GM12891 (cell line): ENCODE measurements at places on chromosomes 13 and 19.

GRCh38 chr19:13430790-13431582 is 75.3 kb downstream of the CACNA1A start:
- peak; percentile 29 for DNase-seq

GRCh38 chr13:27263438-27263837 is 7.2 kb upstream of the RASL11A start:
- DNase-seq: no peak

DNA sequence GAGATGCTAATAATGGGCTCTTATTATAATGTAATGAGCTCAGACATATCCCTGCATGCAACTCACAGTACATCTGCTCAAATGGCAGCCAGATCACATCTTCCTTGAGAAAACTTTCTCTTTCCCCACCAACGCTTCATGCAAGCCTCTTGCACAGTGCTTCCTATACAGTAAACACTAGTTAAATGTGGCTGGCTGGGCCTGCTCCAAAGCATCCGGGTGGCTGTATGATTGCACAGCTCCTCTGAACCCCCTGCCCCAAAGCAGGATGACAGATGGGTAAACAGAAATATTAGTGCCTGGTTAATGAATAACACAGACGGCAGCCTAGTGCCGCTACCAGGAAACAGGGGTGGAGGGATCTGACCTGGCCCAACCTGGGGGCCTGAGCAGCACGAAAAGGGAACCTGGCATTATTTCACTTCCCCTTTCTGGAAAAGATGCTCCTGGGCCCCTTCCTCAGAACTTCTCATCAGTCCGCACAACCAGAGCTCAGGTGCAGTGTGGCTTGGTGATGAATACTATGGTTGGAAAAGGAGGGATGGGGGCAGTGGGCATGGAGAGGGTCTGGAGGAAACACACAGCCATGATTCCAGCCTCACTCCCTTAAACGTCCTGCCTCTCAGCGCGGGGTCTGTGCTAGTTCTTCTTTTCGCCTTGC is 10.8 kb downstream of the FFAR2 start:
- no peak for DNase-seq

- DNase-seq: no peak
These were observed 9.6 kb downstream of the HSPBP1 start for GRCh38 chr19:55270172-55270942.

GRCh38 chr19:15048885-15049541 is at the start of gene CASP14:
Gene CASP14 (plus strand): TSS chr19:15049480. CDS start chr19:15052252, 2,772 bp downstream.
- DNase-seq: no peak

DNA sequence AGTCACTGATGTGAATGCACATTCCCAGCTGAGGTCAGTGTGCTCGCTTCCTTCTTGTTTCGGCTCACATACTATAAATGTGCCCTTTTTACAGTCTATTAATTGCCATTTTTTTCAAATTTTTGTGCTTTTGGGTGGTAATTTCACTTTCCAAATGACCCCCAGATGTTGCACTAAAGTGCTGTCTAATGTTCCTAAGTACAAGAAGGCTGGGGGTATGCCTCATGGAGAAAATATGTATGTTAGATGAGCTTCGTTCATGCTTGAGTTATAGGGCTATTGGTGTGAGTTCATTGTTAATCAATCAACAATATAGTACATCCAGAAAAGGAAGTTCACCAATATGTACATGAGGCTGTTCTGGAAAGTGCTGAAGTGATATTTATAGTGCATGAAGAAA is 84.7 kb downstream of the KL start:
- DNase-seq: no peak

DNA sequence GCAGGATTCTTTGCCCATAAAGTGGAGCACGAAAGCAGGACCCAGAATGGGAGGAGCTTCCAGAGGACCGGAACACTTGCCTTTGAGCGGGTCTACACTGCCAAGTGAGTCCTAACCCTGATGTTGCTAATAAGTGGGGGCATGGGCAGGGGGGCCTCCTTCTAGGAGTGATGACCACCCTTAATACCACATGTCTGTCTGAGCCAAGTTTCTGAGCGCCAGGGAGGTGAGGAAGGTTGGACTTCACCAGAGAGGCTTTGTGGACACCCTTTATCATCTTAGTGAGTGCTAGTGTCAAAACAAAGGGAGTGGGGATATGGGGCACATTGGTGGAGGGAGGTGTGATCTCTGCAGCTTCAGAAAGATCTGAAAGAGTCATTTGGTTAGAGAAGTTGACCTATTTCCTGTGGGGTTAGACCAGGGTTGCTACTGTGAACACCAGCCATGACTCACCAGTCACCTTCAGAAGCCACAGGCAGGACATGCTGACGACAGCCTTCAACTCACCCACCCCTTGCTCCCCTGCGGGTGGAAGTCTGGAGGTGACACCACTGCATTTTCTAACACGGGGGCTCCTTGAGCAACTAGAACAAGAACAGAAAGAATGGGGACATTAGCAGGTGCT is 8.8 kb downstream of the ALOX5AP start:
- peak; percentile 71 for DNase-seq

DNA sequence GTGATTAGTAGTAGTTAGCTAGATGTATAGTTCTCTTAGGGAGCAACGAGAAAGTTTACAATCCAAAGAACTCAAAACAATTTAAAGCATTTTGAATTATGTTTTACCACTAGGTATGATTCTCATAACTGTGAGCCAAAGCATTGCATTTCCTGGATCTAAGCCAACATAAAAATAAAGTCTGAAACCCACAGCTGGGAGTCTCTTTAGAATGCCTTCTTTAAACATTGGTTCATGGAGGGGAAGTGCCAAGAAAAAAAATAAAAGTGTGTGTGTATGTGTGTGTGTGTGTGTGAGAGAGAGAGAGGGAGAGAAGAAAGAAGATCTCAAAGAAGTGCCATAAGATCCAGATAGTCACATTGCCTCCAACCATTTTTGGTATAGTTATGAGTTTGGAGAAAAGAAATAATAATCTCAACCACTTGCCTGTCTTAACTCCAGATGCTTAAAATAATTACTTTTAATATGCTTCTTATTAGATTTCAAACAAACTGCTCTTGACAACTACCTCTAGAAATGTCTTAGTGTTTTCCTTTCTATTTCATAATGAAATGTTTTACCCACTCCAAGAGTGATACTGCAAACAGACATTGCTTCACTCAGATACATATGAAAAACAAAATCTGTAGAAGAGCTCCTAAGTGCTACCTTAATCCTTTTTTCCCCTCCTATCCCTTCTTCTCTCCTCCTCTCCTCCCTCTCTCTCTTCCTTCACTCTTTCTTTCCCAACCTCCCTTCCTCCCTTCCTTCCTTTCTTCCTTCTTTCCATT is 554.1 kb downstream of the KCTD12 start:
- DNase-seq: no peak

GRCh38 chr19:55134736-55135135 is 14.3 kb downstream of the TNNT1 start:
- DNase-seq: no peak

DNA sequence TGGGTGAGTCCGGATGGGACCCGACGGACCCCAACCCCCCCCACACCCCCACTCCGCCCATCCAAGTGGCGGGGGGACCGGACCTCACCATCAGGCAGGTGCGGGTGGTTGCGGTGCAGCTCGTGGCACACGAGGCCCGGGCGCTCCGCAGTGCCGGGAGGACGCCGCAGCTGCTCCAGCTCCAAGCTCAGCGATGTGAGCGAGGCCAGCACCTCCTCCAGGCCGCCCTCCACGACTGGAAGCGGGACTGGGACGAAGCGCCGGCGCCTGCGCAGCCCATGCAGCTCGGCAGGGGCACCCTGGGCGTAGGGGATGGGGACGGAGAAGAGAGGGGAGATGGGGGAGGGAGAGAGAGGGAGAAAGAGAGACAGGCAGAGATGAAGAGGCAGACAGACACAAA is 30.1 kb upstream of the OLFM2 start:
- DNase-seq: no peak

DNA sequence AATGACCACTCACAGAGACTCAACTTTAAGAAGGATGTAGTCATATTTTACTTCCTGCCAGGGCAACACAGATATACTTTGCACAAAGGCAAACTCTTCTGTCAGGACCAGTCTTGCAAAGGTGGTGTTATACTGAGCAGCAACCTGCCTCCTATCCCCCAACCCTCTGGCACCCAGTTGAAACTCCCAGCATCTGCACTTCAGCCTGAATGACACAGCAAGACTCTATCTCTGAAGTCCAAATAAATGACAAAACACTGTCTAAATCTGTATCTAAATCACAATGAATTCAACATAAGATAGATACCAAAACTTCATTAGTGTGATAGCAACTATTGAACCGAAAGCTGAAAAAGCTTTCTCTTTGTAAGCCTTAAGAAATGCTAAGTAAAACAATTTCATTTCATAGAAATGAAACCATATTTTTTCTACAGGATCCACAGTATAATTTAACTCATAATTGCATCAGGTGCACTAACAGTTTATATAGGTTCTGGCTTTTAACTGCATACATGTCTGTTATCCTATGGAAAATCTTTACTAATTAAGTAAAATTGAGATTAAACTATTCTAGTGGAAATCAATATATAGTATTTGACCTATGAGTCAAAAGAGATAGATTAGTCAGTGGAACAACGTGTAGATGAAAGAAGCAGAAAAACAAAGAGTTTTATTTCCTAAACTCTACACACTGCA is 163.7 kb downstream of the TBC1D4 start:
- no peak for DNase-seq

DNA sequence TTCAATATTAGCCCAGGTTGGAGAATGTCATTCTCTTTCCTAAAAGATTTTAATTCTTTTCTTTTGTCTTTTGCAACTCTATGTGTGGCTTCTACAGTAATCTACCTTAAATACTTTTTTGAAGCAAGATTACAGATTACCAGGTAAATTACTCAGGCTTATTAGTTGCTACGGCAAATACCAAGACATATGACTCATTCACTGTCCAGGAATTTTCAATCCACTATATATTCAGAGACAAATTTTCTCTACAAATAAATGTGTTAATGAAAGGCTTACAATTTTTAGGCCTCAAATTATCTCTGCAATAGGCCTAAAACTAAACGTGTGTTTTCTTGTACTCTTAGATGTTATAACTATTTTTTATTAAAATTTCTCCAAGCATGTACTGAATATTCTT is 631.3 kb downstream of the DIAPH3 start:
- DNase-seq: no peak

GRCh38 chr19:48543121-48543710 is 8.8 kb upstream of the SULT2B1 start:
- no peak for DNase-seq

- no peak for DNase-seq
These were observed 14.1 kb downstream of the POU4F1 start for GRCh38 chr13:78589206-78589605.

DNA sequence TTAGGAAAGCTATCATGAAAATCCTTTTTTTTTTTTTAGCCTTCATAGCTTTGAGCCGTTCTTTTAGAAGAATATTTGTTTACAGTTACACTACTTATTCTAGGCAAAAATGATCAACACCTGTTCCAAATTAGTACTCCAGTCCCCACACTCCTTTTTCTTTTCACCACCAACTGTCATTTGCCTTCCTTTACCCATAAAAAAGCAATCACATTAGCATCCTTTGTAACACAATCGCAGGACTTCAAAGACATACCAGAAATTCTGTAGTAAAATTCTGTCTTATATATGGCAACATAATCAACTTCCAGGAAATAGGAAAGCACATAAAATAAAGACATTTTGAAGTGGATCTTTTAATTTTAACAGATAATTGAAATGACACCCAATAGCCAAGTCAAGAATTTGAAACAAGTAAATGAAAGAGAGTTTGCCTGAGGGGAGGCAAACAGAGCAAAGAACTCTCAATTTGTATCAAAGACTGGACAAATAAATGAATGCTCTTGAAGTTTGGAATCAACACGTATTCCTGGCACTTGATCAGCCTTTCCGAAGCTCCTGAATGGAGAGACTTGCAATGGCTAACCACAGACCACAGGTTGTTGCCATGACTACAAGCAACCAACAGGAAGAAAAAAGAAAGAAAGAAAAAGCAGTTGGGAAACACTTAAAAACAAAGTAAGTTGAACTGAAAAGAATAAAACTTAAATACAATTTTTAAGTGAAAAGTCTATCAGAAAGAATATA is 206.8 kb downstream of the PCDH9 start:
- no peak for DNase-seq

DNA sequence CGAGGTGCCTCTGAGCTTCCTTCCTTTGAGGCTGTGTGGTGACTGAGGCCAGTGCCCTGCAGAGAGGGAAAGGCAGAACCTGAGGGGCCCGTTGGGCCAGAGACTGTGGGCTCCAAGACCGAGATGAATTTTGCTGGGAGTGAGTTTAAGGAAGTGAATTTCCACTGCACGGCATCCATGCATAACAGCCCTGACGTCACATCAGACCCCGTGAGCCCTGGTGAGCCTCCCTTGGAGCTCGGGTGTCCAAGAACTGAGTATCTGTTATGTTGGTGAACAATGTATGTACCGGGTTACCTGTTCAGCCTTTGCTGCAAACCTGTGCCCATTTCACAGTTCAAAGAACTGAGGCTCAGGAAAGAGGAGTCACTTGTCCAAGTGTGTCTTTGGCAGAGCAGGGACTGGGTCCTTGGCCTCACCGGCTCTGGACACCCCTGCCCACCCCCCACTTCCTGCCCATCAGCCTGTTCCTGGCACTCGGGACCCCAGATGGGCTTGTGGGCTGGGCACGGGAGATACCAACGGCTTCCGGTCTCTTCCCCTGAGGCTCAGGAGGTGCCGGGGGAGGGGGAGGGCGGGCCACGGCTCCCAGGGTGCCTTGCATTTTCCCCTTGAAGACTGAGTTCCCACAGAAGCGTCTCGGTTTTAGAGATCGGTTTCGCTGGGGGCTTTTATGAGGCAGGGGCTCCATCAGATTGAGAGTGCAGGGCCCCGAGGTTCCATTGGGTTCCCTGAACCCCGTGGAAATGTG is 33.7 kb downstream of the NFILZ start:
- DNase-seq: no peak

DNA sequence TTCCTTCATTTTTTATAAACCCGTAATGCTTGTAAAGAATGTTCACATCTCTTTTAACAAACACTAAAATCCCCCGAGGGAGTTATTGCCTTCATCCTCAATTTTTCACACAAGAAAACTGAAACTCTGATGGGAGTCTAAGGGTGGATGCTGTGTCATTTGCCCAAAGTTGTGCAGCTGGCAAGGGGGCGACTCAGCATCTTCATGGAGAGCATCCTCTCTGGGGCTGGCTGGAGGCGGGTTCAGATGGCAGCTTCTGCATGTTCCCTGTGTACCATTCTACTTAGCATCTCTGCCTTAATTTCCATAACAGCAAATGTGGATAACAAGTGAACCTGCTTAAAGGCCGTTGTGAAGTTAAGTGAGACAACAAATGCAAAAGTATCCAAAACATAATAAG is 256.4 kb downstream of the IRS2 start:
- DNase-seq: no peak
